Cardiac septum (tissue), 1 donor: ENCODE measurements at places on chromosomes 6 and 20.

- no peak for DNase-seq
These were observed 220.9 kb upstream of the MYLIP start for GRCh38 chr6:15907914-15908518.

DNA sequence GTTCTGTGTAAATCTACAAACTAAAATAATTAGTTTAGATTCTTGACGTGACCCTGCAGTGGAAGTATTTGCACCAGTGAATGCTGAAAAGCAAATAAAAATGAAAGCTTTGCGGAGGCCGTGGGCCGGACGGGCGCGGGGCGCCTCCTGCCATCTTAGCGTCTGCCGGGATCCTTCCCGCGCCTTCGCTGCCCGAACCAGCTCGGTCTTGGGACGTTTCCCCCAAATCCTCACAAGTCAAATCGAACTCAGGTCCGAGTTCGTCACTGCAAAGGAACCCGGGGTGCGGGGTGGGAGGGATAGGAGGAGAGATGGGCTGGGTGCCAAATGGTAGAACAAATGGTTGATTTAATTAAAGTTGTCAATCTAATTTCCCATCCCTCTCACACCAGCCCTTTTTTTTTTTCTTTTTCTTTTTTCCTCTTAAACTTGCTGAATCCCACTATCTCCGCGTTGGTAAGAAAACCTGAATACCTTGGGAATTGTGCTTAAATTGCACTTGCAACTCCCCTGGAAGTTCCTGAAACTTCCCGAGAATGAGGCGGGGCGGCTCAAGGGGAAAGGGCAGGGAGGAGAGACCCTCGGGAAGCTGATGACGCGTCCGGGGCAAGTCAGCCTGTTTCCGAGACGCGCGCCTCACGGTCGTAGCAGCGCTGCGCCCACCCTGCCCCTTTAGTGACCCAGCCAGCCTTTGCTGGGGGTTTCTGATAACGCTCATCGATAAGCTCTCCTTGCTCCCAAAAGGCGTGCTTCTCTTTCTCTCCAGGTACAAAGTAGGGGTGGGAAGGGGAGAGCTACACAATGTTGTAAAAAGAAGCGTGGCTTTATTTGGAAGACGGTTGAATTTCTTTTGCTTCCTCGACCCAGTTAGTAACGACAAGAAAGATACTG, 1.8 kb downstream of the GJA1 start:
- DNase-seq, result peak; percentile 79

DNA sequence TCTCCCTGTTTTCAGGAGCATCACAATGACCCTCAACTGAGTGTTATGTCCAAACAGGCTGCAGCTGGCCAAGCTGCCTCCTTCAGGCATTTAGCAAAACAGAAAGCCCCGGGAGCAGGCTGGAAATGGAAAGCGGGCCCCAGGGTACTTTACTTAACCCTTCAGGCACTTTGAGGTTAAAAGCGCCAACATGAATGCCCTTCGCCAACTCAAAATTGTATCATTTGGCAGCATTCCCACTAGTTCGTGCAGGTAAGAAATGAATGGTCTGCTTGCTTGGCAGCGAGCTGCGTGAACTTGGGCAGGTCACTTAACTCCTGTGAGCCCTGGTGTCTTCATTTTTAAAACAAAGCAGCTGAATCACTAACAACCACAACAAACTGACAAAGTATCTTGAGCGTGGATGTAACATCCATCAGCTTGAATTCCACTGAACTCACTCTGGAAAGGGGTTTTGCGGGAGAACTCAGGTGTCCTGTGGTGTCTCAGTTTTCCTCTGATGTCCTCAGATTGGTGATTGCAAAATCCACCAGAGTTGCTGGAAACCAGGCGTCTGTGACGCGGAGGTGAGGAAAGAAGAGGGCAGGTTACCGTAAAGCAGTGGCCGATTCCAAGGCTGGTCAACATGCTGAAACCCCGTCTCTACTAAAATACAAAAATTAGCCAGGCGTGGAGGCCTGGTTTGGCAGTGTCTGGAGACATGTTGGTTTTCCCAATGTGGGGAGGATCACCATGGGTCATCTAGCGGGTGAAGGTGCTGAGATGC, 118.8 kb upstream of the ZNF217 start:
- no peak for DNase-seq

DNA sequence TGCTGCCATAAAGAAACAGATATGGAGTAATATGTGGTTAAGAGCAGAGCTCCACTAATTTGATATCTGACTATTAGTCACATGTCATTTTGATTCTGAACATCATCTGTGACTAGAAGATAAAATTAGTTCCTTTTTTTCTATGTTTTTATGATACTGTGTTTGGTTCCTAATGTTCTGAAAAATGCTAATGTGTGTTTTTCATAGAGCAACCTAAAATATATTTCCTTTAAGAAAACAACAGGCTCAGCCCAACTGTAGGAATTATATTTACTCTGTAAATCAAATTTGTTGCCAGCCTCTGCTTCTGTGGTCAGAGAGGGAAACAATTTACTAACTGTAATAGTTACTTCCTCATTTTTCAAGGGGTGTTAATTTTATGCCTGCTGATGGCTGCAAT, 33.3 kb upstream of the TXLNB start:
- no peak for DNase-seq

- DNase-seq, result no peak
These were observed 26.6 kb upstream of the TULP4 start for GRCh38 chr6:158285656-158286021.

DNA sequence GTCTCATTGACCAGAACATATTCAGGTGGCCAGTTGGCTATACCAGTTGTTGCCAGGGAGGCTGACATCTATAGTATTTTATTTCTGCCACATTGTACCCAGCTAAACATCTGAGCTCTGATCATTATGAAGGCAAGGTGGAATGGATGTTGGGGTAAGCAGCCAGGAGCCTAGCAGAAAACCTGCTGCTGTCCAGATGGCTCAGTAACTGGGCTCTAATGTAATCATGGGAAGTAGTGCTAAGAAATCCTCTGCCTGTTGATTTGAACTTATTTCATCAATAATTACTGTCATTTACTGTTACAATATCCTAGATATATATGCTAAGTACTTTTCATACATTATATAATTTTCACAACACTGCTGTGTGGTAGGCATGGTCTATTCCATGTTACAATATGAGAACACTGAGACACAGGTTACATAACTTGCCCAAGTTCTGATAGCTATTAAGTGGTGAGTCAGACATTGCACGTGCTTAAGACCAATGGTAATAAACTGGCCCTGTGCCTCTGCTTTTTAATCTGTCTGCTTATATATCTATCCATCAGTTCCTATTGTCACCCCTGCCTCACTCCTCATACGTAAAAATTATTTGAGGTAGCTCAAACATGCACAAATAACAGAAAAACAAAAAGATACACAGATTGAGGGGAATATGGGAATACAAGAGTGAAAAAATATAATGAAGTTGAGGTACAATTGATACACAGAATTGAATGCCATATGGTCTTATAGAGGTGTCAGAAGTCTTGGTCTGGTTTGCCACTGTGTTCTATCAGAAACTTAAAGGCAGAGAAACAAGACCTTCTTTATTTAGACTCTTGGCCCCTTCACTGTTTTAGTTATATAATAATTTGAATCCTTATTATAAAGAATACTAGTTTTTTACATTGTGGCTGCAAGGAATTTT, 25.2 kb downstream of the TBPL1 start:
- DNase-seq, result no peak

GRCh38 chr20:49751397-49751736, 37.7 kb upstream of the B4GALT5 start:
- DNase-seq, result no peak

GRCh38 chr6:4592026-4592425, 184.2 kb upstream of the CDYL start:
- no peak for DNase-seq

DNA sequence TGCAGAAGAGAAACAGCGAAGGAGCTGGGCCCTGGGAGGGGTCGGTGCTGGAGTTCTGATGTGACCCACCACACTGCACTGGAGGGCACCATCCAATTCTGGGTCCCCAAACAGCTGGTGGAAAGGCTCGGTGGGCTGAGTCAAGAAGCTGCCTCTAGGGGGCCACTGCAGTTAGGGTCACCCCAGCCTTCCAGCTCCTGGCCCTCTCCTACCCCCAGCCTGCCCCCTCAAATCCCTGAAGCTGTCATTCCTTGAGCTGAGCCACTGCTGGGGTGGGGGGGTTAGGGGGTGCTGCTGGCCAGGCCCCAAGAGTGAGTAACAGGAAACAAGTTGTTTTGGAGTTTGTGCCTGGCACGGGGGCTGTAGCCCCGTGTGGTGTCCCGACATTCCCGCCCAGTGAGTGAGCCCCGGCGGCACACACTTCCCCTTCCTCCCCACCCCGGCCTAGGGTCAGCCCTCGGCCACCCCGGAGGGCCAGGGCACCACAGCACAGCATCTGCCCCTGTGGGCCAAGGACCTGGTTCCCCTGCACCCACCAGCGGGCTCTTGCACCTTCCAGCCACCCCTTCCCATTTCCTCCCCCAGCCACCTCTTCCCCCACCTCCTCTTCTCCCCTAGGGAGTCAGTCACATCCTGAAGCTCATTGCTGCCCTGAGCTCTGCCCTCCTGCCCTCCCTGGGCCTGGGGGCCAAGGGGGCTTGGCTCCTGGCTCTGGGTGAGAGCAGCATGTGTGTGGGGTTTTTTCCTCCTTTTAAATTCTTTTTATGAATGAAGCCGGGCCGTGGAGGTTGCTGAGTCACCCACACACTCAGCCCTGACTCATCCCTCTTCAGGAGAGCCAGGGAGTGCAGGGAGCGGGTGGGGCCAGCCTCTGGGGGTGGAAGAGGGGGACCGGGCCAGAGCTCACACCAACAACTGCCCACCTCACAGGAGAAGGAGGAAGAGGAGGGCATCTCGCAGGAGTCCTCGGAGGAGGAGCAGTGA, 4.6 kb downstream of the SMIM29 start:
- DNase-seq, result peak; percentile 90

DNA sequence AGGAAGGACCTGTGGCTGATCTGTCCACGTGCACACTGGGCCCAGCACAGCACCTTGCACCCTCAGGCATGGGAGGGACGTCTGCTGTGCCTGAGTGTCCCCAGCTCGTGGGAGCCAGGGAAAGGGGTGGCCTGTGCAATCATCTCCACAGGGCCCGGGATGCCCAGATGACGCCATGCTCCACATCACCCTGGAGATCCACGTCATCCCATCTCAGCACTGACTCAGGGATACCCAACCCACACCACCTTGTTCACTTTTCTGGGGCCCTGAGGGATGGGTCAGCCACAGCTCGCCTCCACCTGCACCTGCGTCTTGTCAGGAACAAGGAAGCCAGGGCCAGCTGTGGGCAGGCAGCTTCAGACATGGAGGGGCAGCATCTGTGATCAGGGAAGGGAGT, 48.2 kb downstream of the RAB44 start:
- no peak for DNase-seq

- DNase-seq, result no peak
These were observed 612.2 kb downstream of the HDGFL1 start for GRCh38 chr6:23181356-23182110.

DNA sequence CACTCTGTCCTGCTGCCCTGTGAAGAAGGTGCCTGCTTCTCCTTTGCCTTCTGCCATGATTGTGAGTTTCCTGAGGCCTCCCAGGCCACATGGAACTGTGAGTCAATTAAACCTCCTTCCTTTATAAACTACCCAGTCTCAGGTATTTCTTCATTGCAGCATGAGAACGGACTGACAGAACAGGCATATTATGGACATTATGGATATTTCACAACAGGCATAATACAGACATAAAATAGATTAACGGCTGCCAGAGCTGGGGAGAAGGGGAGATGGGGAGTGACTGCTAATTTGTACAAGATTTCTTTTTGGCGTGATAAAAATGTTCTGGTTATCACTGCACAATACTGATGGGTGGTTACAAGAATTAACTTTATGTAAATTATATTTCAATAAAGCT, 29.4 kb downstream of the TRPC4AP start:
- no peak for DNase-seq

DNA sequence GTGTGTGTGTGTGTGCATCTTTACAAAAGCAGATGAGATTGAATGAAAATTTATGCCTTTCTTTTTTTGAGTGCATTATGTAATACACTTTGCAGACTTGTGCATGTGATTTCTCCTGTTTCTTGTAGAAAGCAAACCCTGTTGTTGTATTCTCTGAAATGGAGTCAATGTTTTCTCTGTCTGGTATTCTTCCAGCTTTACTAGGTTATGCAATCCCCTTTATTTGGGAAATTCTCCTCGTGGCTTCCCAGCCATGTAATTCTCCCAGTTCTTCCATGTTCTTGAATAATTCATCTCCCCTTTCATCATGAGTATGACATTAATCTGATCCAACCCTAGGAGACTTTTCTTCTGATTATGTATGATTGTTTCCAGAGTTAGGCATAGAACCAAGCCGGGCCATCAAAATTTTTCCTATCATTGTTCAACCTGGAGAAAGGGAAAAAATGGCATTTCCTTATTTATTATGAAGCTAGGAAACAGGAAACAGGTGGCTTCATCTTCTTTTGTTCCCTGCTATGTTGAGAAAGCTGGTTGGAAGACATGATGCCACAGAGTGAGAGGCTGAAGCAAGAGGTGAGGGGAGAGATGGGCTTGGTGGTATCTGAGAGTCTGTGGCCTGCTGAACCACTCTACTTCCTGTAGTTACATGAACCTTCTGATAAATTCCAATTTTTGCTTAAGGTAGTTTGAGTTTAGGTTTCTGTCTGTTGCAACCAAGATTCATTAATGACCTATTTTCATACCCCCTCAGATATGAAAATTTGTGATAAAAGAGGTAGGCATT, 68.8 kb downstream of the PRL start:
- DNase-seq, result no peak

DNA sequence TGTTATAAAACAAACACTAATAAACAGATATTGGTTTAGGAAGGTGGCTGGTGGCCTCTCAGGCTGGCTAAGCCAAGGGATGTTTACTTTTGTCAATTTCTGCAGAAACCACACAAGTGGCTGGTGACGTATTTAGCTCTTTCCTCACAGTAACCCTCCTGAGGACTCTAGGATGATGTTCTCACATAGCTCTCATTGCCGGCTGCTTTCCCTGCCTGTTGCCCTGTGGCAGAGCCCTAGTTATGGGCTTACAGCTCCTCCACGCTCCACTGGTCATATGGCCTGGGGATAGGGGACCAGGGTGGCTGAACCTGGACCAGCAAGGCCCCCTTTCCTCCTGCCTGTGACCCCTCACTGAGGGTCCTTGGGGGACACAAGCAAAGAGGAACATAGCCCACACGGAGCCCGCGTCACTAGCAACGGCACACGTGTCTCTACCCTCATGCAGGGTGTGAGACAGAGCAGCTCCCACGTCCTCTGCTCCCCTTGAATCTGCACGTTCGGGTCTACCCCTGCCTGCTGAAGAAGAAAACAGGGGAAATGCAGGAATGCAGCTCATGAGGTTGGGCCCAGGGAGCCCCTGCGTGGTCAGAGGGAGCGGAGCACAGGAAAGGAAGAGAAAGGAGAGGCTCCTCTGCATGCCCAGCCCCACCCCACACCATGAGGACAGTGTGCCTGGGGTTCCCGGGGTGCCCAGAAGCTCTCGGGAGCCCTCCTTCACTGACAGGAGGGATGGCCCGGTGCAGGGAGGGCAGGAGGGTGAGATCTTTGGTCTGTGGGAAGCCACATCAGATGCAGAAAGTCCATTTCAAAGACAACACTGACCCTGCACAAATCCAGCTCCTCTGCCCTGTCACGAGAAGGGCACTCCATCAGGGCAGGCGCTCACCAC, 13.9 kb downstream of the RAMACL start:
- no peak for DNase-seq

GRCh38 chr6:44606504-44606903, 219.0 kb downstream of the CDC5L start:
- DNase-seq, result no peak

- no peak for DNase-seq
These were observed 36.2 kb downstream of the EYA4 start for GRCh38 chr6:133277228-133277899.
